ENCODE measurements at places on chromosomes 5 and 9. TPM values are rescaled to one million over a fixed set of nuclear protein-coding genes. Genes with fewer than 3 reads are reported as not detected.

GRCh38 chr5:78008356-78008967, 232.3 kb upstream of the TBCA start:
- H3K4me1 ChIP-seq = peaks cover 6% of the 10 kb centered on the region
- H3K27me3 ChIP-seq = no peaks in the 10 kb centered on the region
- DNase-seq = peak; percentile 32
- no peak overlapping the region for H3K4me3 ChIP-seq
- no peak overlapping the region for H3K27ac ChIP-seq

- DNase-seq = no peak
- no peak overlapping the region for H3K27ac ChIP-seq
- H3K36me3 ChIP-seq = no peaks in the 10 kb centered on the region
- H3K4me3 ChIP-seq = no peak overlapping the region
- H3K4me1 ChIP-seq = peaks cover 8% of the 10 kb centered on the region
These were observed 1.4 kb downstream of the NEURL1B start for GRCh38 chr5:172642486-172642885.

DNA sequence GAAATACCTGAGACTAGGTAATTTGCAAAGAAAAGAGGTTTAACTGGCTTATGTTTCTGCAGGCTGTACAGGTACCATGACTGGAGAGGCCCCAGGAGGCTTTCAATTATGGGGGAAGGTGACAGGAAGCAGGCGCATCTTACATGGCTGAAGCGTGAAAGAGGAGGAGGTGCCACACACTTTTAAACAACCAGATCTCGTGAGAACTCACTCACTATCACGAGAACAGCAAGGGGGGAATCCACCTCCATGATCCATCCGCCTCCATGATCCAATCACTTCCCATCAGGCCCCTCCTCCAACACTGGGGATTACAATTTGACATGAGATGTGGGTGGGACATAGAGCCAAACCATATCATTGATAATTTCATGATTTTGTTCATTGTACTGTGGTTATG, 2.5 kb upstream of the MED27 start:
- no peak overlapping the region for H3K27ac ChIP-seq
- H3K36me3 ChIP-seq = no peaks in the 10 kb centered on the region
- peaks cover 9% of the 10 kb centered on the region for H3K27me3 ChIP-seq
- H3K4me3 ChIP-seq = no peak overlapping the region

GRCh38 chr5:58764199-58764598, 181.3 kb downstream of the RAB3C start:
- no peak overlapping the region for H3K27ac ChIP-seq
- no peak for DNase-seq
- no peaks in the 10 kb centered on the region for H3K4me1 ChIP-seq
- H3K36me3 ChIP-seq = no peaks in the 10 kb centered on the region
- H3K4me3 ChIP-seq = no peak overlapping the region
- H3K27me3 ChIP-seq = no peaks in the 10 kb centered on the region

DNA sequence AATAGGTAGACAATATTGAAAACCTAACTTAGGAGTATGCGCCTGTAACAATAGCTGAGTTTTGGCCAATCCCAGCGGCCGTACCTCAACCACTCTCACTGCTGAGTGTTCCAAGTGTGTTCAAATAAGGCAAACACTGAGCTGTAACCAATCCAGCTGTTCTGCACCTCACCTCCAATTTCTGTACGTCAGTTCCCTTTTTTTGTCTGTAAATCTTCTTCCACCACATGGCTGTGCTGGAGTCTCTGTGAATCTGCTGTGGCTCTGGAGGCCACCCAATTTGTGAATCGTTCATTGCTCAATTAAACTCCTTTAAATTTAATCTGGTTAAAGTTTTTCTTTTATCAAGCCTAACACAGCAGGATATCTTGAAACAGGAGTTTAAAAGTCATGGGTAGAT, 116.3 kb downstream of the SLC28A3 start:
- DNase-seq = no peak
- H3K27me3 ChIP-seq = no peaks in the 10 kb centered on the region
- no peaks in the 10 kb centered on the region for H3K4me1 ChIP-seq
- no peak overlapping the region for H3K4me3 ChIP-seq
- no peak overlapping the region for H3K27ac ChIP-seq
- no peaks in the 10 kb centered on the region for H3K36me3 ChIP-seq

- no peak overlapping the region for H3K27ac ChIP-seq
- H3K4me3 ChIP-seq = no peak overlapping the region
- peaks cover 11% of the 10 kb centered on the region for H3K36me3 ChIP-seq
- H3K27me3 ChIP-seq = no peaks in the 10 kb centered on the region
These were observed 74.6 kb downstream of the GOLPH3 start for GRCh38 chr5:32099486-32100035.

GRCh38 chr5:74107899-74108298, 481.9 kb downstream of the ARHGEF28 start:
- no peaks in the 10 kb centered on the region for H3K27me3 ChIP-seq
- H3K4me3 ChIP-seq = no peak overlapping the region
- H3K4me1 ChIP-seq = no peaks in the 10 kb centered on the region
- H3K27ac ChIP-seq = no peak overlapping the region

DNA sequence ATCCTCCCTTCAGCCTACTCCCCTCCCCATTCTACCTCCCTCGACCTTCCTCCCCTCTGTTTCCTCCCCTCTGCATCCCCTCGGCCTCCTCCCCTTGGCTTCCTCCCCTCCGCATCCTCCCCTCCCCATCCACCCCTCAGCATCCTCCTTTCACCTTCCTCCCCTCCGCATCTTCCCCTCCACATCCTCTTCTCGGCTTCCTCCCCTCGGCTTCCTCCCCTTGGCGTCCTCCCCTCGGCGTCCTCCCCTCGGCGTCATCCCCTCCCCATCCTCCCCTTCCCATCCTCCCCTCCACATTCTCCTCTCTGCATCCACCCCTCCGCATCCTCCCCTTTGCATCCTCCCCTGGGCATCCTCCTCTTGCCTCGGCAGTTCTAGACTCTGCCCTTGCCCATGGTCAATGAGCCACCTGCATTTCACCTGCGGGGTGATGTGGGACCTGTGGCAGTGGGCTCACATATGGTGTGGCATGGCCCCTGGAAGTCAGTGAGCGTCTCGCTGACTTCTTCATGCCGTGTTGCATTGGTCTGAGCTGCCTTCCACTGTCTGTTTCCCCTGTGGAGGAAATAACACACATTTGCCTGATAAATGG, 113.0 kb downstream of the WNK2 start:
- H3K4me1 ChIP-seq = no peaks in the 10 kb centered on the region
- no peak overlapping the region for H3K4me3 ChIP-seq
- no peak for DNase-seq
- H3K27ac ChIP-seq = no peak overlapping the region
- H3K27me3 ChIP-seq = no peaks in the 10 kb centered on the region
- H3K36me3 ChIP-seq = no peaks in the 10 kb centered on the region

GRCh38 chr5:167804512-167805220, 486.8 kb upstream of the WWC1 start:
- H3K4me1 ChIP-seq = no peaks in the 10 kb centered on the region
- H3K4me3 ChIP-seq = no peak overlapping the region
- no peak for DNase-seq
- no peaks in the 10 kb centered on the region for H3K36me3 ChIP-seq
- H3K27ac ChIP-seq = no peak overlapping the region
- no peaks in the 10 kb centered on the region for H3K27me3 ChIP-seq

- H3K36me3 ChIP-seq = peaks cover 2% of the 10 kb centered on the region
- H3K4me1 ChIP-seq = peaks cover 5% of the 10 kb centered on the region
- DNase-seq = peak; percentile 12
- no peak overlapping the region for H3K27ac ChIP-seq
- H3K4me3 ChIP-seq = no peak overlapping the region
- no peaks in the 10 kb centered on the region for H3K27me3 ChIP-seq
These were observed 17.0 kb downstream of the NIPSNAP3B start for GRCh38 chr9:104780796-104781395.

DNA sequence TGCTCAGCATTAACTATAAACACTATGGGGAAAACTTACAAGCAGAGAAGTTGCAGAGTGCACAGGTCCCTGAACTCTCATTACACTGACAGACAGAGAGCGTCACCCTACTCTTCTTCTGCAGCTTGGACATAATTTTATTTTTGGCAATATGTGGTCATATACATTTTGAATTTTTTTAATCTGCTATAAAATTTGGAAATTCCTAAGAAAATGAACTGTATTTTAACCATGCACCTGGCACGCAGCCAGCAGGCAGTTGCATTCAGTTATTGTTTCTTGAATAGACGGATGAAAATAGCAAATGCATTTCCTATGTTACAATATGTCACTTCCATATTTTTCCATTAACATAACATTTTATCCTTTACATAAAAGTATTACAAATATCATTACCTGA, 100.2 kb downstream of the SLC25A46 start:
- H3K27me3 ChIP-seq = no peaks in the 10 kb centered on the region
- no peak overlapping the region for H3K4me3 ChIP-seq

DNA sequence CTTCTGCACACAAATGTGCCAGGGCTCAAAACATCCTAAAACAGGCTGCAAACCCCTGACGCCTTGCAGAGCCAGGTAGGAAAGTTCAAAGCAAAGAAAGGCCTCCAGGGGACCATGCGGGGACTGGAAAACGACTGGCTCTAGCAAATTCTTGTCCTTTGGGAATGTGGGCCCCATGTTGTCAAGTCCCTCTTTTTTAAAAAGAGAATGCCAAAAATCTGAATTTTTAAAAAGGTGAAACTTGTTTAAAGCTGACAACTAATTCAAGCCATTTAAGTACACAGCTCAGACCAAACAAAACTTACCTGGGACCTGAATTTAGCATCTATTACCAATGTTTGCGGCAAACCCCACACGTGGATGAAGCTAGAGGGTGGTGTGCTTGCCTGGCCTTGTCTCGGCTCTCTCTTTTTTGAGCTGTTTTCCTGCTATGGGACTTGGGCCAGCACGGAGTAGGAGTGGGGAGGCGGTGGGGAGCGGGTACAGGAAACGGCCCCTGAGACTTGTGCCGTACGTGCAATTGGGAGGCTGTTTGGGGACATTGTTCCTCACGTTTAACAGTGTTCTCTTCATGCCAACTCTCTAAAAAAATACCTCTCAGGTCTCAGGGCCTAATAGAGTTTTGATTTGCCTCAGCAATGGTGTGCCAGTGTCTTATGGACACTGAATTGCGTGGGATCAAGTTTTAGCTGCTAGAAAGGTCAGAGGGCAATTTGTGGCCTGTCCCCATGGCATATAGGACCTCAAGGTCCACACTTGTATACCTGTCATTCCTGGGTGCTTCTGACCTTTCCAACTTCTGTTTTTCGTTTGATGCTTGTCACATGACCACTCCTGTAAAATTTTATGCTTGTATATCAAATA, 15.1 kb upstream of the PHF19 start:
- DNase-seq = no peak
- H3K27me3 ChIP-seq = no peaks in the 10 kb centered on the region
- H3K4me3 ChIP-seq = no peak overlapping the region
- no peaks in the 10 kb centered on the region for H3K36me3 ChIP-seq

- H3K4me1 ChIP-seq = peaks cover 3% of the 10 kb centered on the region
- H3K27ac ChIP-seq = no peak overlapping the region
- no peak overlapping the region for H3K4me3 ChIP-seq
- DNase-seq = peak; percentile 99
- H3K36me3 ChIP-seq = no peaks in the 10 kb centered on the region
These were observed 133.2 kb upstream of the PANK3 start for GRCh38 chr5:168712280-168712924.

GRCh38 chr5:138922494-138922893, 47.4 kb upstream of the LRRTM2 start:
- H3K27me3 ChIP-seq = no peaks in the 10 kb centered on the region
- no peaks in the 10 kb centered on the region for H3K4me1 ChIP-seq
- H3K4me3 ChIP-seq = no peak overlapping the region
- no peak for DNase-seq
- no peak overlapping the region for H3K27ac ChIP-seq

DNA sequence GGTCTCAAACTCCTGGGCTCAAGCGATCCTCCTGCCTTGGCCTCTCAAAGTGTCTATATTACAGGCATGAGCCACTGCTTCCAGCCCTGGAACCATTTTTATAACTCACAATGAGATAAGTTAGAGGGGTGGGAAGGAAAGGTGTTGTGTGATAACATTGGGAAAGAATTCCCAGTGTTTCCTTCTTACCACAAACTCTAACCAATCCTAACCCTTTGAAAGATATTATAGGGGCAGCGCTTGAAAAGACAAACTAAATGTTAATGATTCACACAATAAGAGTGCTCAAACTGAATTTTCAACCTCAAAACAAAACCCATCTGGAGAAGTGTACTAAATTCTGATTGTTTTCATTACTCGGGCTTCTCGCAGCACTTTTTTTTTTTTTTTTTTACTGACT, 109.7 kb downstream of the TSSK1B start:
- H3K36me3 ChIP-seq = no peaks in the 10 kb centered on the region
- no peaks in the 10 kb centered on the region for H3K27me3 ChIP-seq
- H3K4me3 ChIP-seq = no peak overlapping the region
- no peak for DNase-seq
- no peak overlapping the region for H3K27ac ChIP-seq

- H3K4me1 ChIP-seq = no peaks in the 10 kb centered on the region
- no peak overlapping the region for H3K4me3 ChIP-seq
- DNase-seq = no peak
- no peaks in the 10 kb centered on the region for H3K27me3 ChIP-seq
- no peak overlapping the region for H3K27ac ChIP-seq
These were observed 349.7 kb downstream of the ARRDC3 start for GRCh38 chr5:91033370-91033769.

GRCh38 chr9:10855847-10856246, 243.0 kb upstream of the PTPRD start:
- DNase-seq = no peak
- no peaks in the 10 kb centered on the region for H3K4me1 ChIP-seq
- H3K27ac ChIP-seq = no peak overlapping the region
- H3K27me3 ChIP-seq = no peaks in the 10 kb centered on the region
- H3K4me3 ChIP-seq = no peak overlapping the region

GRCh38 chr5:44783634-44784315, 25.0 kb upstream of the MRPS30 start:
- DNase-seq = no peak
- no peaks in the 10 kb centered on the region for H3K4me1 ChIP-seq
- H3K27me3 ChIP-seq = no peaks in the 10 kb centered on the region
- no peak overlapping the region for H3K4me3 ChIP-seq
- no peak overlapping the region for H3K27ac ChIP-seq

- no peaks in the 10 kb centered on the region for H3K36me3 ChIP-seq
- H3K4me1 ChIP-seq = no peaks in the 10 kb centered on the region
- H3K4me3 ChIP-seq = no peak overlapping the region
- no peak for DNase-seq
- H3K27ac ChIP-seq = no peak overlapping the region
These were observed 175.5 kb upstream of the PAPPA start for GRCh38 chr9:115978091-115978490.

GRCh38 chr9:21993893-21994555, at the start of gene CDKN2A:
CDKN2A (minus strand) TSS chr9:21994392.
- H3K27me3 ChIP-seq = no peaks in the 10 kb centered on the region
- H3K27ac ChIP-seq = peak within 1 kb of the TSS; percentile 98
- DNase-seq = no peak
- H3K4me1 ChIP-seq = peaks cover 4% of the 10 kb centered on the region

- H3K4me3 ChIP-seq = no peak overlapping the region
- no peak overlapping the region for H3K27ac ChIP-seq
- H3K27me3 ChIP-seq = no peaks in the 10 kb centered on the region
- no peaks in the 10 kb centered on the region for H3K36me3 ChIP-seq
These were observed 135.7 kb upstream of the PHYKPL start for GRCh38 chr5:178368274-178368673.

ABLIM3 gene
- polyA plus RNA-seq = 67.8 TPM

OR1Q1 gene
- polyA plus RNA-seq = 0.17 TPM

SYNPO gene
- 9.8 TPM for polyA plus RNA-seq

FBP1 gene
- polyA plus RNA-seq = not detected

WWC1 gene
- polyA plus RNA-seq = 3.2 TPM

GPX8 gene
- polyA plus RNA-seq = 191 TPM

GABRA1 gene
- 0.02 TPM for polyA plus RNA-seq

PCDHB12 gene
- 0.27 TPM for polyA plus RNA-seq

PCDHB4 gene
- 0.08 TPM for polyA plus RNA-seq

ORM2 gene
- not detected for polyA plus RNA-seq

PCDHA12 gene
- polyA plus RNA-seq = not detected

SLC36A3 gene
- polyA plus RNA-seq = not detected

GPR151 gene
- not detected for polyA plus RNA-seq

CARD19 gene
- polyA plus RNA-seq = 40.0 TPM
